ENCODE measurements at places on chromosomes 13 and 19.
A peak's percentile ranks its signal among the peaks of the same experiment; 100 is the strongest.

- no peak for DNase-seq
Observed at GRCh38 chr19:24062190-24062589, 24.8 kb upstream of the ZNF254 start.

- peak; percentile 23 for DNase-seq
Observed at GRCh38 chr13:51923983-51924539, 62.3 kb downstream of the CCDC70 start.

GRCh38 chr13:42612021-42612765 is 38.2 kb downstream of the TNFSF11 start:
- DNase-seq = no peak

DNA sequence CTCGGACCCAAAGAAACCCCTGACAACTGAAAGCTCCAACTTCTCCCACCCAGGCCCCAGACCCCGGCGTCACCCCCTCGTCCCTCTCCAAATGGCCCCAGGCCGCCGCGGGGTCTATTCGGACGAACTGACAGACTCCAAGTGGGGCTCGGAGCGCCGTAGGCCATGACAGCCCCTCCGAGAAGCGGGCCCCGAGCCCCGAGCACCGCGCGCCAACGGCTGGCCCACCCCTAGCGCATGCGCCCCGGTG is 360 bp downstream of the DDX39A start:
- DNase-seq = no peak

GRCh38 chr13:54029226-54029625 is 1000.6 kb downstream of the OLFM4 start:
- no peak for DNase-seq

- no peak for DNase-seq
Observed at GRCh38 chr13:112204346-112205327, 137.7 kb downstream of the SOX1 start.

DNA sequence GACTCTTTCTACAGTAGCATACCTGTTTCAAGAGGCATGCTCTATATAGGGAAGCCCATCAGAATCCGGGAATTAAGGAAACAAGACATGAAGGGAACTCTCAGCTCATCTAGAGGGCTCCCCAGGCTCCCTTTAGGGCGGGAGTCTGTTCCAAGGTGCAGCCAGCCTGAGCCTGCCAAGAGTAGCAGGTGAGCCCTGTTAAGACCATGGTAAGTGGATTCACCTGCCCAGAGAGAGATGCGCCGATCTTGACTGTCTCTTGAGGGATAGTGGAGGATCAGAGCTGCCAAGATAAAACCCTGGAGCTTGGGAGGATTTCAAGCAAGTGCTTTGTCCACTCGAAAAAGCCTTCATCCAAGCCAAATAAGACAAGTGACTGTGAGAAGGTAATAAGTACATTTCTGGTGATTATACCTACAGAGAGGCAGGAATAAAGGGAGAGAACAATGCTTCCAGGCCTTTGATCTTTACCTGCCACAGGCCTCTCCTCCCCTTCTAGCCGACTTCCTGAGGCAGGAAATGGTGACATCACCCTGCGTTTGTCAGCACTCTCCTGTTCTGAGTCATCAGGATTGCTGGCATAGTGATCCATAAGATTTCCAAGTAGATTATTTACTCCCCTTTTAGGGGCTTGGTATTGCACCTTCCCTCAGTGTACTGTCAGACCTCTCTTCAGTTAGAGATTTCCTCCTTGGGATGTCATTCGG is 31.5 kb downstream of the KLF5 start:
- DNase-seq = peak; percentile 25

GRCh38 chr13:113935001-113935844 is 38.7 kb downstream of the C13orf46 start:
- DNase-seq = no peak

GRCh38 chr13:111315347-111315995 is 5.0 kb upstream of the TEX29 start:
- no peak for DNase-seq

DNA sequence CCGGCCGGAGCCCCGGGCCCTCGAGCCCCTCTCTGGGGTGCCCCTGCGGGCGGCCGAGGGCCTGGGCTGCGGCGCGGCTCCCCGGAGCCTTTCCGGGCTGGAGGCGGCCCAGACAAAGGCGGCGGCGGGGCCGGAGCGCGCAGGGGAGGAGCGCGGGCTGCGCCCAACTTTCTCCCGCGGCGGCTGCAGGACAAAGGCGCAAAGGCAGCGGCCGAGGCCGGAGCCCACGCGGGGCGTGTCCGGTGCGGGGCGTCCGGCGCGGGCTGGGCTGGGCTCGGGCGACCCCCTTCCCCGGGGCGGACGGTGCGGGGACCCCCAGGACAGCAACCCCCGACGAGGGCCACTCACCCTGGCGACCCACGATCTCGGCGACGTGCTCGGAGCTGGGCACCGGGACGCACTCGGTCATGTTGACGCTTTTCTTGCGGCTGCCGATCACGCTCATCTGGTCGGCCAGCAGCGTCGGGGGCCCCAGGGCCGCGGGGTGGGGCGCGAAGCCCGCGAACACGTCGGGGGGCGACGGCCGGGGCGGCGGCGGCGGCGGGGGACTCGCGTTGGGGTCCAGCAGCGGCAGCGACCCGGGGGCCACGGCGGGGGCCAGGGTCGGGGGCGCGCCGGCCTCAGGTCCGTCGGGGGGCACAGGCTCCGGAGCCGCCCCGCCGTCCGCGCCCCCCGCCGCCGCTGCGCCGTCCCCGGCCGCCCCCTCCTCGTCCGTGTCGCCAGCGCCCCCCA is 843 bp downstream of the MEX3D start:
- no peak for DNase-seq

DNA sequence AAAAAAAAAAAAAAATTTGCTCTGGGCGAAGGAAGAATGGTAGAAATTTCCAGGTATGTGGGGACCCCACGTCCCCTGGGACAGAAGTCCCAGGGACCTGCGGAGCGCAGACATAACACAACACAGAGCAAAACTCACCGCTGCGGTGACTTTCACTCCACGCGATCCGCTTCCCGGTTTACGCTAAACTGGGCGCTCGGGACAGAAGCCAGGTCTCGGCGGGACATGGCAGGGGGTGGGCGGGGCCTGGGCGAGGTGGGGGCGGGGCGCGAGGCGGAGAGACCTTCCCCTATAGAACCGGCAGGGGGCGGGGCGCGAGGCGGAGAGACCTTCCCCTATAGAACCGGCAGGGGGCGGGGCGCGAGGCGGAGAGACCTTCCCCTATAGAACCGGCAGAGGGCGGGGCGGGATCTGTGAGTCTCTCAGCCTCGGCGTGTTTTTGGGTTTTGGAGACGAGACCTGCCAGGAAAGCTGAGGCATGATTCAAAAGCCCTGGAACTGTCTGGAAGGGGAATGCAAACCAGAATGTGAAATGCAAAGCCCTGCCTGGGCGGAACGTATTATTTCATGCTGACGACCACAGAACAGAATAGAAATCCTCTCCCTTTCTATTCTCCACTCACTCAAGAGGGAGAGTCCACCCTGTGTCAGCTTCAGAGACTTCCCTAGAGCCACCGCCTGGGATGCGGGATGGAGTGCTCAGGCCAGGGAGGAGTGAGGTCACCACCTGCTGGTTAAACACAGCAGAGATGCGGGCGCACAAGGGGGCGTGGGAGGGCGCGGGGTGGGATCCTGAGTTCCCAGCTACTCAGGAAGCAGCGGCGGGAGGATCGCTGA is 20.2 kb upstream of the ERVV-1 start:
- peak; percentile 6 for DNase-seq

DNA sequence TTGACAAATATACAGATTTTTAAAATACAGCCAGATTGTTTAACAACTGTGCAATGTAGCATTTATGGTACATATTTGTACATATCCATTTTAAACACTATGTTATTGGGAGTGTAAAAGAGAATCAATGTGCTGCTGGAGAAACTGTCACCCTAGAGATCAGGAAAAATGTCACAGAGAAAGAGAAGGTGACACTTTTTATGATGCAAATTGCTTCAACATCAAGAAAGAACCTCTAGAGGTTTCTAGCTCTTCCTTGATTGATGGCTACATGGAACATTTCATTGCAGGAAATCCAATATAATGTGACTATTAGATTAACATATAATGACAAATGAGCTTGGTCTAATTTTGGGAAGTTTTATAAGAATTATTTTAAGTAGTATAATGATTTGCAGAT is 1491.2 kb upstream of the PCDH20 start:
- DNase-seq = no peak

DNA sequence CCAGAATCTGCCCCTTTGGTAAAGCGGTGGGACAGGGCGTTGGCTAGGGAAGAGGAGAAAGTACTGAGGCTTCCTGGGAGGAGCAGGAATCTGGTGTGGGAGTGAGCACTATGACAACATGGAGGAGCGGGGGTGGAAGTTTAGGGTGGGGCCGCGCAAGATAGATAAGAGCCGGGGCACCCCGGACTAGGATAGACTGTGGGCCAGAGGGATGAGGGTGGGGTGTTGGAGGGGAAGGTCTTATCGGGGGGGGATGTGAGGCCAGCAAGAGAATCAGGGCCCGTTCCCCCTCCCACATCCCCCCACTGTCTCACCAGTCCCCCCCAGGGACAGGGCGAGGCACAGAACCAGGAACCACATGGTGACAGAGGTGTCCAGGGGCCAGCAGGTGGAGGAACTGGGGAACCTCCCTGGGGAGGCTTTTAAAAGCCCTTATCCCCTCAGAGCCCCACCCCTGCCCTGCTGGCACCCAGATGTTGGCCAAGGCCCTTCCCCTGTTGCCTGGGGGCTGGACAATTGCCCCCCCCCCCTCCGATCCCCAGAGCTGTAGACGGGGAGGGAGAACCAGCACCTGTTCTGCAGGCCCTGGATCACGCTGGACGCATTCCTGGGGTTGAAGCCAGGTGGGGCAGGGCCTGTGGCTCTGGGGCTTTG is at the start of gene KLK1:
Gene KLK1, minus strand, starts transcription at position 399 of the 654 bp plus-strand sequence. Its CDS starts 39 bp downstream, at position 360.
- no peak for DNase-seq

DNA sequence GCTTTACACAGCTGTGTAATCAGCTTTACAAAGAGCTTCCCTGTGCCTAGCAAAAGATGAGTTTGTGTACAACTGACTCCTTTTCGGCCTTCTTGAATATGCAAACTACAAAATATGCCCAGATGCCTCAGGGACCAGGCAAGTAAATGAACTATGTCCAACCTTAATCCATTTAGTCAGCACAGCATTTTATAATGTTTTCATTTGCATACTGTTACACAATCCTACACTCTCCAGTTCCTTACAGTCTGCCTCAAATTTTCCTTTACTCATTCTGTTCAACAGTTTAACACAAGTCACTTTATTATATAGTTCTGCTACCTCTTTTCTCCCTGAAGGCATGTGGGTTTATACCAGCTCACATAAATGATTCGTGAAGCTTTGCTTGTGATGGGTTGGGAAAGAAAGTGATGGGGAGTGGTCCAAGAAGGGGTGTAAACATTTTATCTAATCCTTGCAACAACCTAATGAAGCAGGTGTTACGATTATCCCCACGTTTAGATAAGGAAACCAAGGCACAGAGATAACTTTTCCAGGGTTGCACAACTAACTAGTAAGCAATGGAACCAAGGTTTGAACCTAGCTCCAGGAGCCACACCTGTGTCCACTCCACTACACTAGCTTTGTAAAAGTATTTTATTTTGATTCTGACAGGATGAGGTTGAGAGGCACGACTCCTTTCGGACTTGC is 3.3 kb upstream of the USP12 start:
- no peak for DNase-seq

DNA sequence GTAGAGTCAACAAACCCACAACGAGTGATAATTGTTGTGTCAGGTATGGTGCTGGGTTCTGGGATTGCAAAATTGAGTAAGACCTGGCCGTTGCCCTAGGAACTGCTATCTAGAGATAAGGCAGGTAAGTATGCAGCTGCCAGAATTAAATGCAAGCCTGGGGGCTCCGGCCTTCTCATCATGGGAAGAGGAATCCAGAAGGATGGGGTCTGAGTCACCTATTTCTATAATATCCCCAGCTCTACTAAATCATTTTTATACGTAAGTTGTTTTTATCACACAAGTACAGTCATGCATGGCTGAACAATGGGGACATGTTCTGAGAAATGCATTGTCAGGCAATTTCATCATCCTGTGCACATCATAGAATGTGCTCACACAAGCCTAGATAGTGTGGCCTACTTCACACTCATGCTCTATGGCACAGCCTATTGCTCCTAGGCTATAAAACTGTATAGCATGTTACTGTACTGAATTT is 203.0 kb downstream of the KLF5 start:
- DNase-seq = no peak

DNA sequence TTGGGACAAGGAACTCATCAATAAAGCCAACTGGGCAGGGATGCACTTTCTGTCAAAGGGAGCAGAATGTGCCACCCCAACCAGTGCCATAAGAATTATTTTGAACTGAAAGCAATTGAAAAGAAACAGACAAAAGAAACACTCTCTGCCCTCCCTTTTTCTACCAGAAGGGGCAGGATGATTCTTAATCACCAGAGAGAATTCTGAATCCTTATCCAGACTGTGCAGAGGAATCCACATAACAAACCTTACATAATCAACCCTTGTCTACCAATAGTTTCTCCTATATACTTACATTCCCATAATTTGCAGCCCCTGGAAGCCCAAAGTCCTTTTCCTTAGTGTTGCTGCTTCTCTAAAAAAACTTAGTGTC is 520.7 kb upstream of the NBEA start:
- no peak for DNase-seq

DNA sequence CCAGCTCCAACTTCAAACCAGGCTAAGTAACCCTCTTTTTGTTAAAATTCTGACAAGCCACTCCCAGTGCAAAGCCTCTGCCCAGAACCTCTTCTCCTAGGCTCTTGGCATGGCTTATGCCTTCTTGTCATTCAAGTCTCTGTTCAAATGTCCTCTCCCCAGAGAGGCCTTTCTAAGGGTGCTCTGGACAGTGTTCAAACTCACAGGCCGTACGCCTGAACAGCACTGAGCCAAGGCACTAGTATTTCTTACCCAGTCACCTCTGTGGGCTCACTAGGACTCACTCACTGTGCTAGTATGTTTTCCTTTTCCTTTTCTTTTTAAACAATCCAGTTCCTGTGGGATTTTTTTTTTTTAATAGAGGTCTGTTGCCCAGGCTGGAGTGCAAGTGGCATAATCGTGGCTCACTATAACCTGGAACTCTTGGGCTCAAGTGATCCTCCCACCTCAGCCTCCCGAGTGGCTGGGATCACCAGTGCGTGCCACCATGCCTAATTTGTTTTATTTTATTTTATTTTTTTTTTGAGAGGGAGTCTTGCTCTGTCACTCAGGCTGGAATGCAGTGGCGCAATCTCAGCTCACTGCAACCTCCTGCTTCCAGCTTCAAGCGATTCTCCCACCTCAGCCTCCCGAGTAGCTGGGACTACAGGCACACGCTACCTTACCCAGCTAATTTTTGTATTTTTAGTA is 2.3 kb upstream of the ASF1B start:
- DNase-seq = no peak

GRCh38 chr19:20252613-20253012 is 85.6 kb downstream of the ZNF486 start:
- no peak for DNase-seq

GRCh38 chr19:782185-782877 is 14.9 kb upstream of the PTBP1 start:
- no peak for DNase-seq

All from Jurkat, Clone E6-1 (cell line).